ENCODE measurements at places on chromosomes 13 and 19. TPM values are rescaled to one million over a fixed set of nuclear protein-coding genes. Genes with fewer than 3 reads are reported as not detected.

Gene IGFL2
- total RNA-seq = not detected

Gene KLC3
- total RNA-seq = not detected

Gene JSRP1
- not detected for total RNA-seq

Gene BORA
- total RNA-seq = 10.9 TPM

Gene WDFY2
- total RNA-seq = 2.0 TPM

Gene SHANK1
- 0.13 TPM for total RNA-seq

Gene CEACAM21
- 14.9 TPM for total RNA-seq

Gene INAFM1
- 2.1 TPM for total RNA-seq

Gene RAB3A
- total RNA-seq = 1.5 TPM

Gene ZNF556
- total RNA-seq = not detected

Gene SYNE4
- not detected for total RNA-seq

Gene ZMYM5
- 6.0 TPM for total RNA-seq

Gene LIN37
- 8.8 TPM for total RNA-seq

Gene PBX4
- not detected for total RNA-seq

Gene SF3A2
- 47.2 TPM for total RNA-seq

Gene FLT1
- 74.6 TPM for total RNA-seq

Gene SLC10A2
- total RNA-seq = not detected

Gene BRSK1
- 0.27 TPM for total RNA-seq

Gene FFAR3
- total RNA-seq = not detected

Gene ZNF132
- 3.2 TPM for total RNA-seq

Gene ENOX1
- not detected for total RNA-seq

Gene APOC4
- total RNA-seq = not detected

Gene ZNF541
- 0.15 TPM for total RNA-seq

Gene ZNF560
- total RNA-seq = not detected

Gene TMEM238
- not detected for total RNA-seq

Gene ZNF418
- total RNA-seq = 0.40 TPM

Gene SRRM5
- 0.33 TPM for total RNA-seq

Gene GDF15
- 412 TPM for total RNA-seq

Gene NLRP5
- not detected for total RNA-seq
